ENCODE measurements at places on chromosomes 2 and 18.

GRCh38 chr18:2987876-2988790 is 24.8 kb downstream of the LPIN2 start:
- DNase-seq, result no peak

DNA sequence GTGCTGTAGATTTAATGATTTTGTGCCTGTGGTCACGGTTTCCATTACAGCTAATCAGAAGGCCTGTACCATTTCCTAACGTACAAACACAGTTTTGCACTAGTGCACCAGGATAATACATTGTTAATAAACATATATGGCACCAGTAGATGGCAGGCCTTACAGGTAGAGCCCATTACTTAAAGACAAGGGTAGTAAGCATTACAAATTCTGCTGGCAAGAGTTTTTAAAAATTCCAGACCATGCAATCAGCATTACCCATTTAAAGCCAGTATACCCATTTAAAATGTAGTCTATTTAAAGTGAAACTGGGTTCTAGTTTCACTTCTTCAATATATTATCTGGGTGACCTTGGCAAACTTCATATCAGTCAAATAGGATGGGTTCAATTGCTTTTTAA is 224.2 kb downstream of the NUP35 start:
- DNase-seq, result no peak

DNA sequence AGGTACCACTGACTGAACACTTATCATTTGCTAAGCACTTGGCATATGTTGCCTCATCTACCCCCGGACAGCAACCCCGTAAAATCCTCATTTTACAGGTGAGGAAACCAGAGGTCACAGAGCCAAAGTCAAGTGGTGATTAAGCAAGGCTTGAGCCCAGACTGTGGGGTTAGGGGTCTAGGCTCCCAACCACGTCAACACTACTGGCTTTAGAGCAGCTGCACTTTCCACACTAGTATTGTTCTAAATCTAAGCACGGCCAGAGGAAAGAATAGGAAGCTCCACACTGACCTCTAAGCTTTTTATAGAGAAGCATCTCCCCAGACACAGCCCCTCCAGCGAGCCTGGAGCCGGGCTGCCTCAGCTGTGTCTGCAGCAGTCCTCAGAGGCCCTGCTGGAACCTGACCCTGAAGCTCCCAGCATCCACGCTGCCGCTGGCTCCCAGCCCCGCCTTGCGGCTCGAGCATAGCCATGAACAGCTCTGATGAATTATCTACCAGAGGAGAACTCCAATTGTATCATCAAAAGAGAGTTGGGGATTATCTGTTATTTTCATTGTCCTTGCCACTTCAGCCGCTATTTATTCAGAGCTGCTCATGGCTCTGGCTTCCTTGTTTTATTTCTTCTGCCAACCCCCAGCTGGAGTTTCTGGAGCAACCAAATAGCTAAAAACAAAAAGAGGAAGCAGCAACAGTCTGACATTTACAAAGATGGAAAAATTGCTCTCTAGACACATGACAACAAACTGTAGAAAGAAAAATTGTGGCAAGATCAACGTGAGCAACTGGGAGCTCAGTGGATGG is 62.2 kb upstream of the RTN4 start:
- DNase-seq, result no peak

GRCh38 chr2:224885291-224885690 is 157.0 kb downstream of the DOCK10 start:
- no peak for DNase-seq

DNA sequence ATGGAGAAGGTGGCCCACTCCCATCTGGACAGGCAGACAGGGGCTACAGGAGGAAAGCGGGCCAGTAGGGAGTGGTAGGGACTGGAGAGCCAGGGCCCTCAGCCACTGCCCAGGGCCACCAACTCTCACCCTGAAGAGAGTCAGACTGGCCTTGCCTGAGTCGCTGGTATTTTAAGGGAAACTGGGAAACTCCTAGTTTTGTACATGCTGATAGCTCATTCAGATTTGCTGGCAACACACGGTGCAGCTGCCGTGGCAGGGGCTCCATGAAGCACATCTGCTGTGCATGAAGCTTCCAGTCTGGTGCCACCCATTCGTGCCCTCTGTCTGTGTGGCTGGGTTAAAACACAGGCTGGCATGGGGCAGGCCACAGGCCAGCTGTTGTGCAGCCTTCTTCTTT is 137.3 kb upstream of the GLI2 start:
- DNase-seq, result no peak

- DNase-seq, result no peak
These were observed 157.2 kb downstream of the MIB1 start for GRCh38 chr18:21897811-21898210.

- DNase-seq, result no peak
These were observed 9.0 kb downstream of the TWSG1 start for GRCh38 chr18:9343577-9343976.

DNA sequence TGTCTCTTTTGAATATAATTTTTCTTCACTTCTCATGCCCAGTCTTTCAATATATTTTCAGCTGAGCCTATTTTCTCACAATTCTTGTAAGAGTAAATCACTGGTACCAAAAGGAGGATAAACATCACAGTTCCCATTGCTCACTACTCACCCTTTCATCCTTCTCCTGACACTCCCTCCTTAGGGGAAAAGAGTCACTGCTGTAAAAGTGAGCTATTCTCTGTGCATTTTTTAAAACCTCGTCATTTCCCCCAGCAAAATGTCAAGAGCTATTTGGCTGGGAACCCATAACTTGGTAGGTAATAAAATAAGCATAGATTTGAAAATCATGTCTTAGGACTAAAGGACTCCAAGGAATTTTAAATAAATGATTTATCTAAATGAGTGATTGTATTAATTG is 340.1 kb upstream of the GYPC start:
- no peak for DNase-seq

DNA sequence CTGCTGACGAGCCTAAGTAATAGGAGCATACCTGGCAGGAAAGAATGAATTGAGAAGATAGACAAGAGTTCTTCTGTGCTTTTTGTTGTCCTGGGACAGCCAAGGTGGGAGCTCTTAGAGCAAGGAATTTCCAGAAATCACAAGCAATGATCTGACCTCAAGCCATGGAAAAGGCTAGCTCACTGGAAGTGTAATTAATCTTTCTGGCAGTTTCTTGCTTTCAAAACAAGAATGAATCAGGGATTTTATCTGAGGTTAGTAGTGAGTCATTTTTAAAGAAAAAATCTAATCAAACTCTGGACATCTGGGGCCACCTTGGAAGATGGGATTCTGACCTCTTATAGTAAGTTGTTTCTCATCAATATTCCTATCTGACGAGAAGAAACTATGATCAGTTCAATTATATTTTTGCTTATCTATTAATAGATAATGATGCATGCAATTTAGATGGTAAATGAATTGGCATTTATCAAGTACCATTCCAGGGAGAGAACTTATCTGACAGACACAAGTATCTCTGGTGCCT is 98.0 kb downstream of the ADCYAP1 start:
- no peak for DNase-seq

GRCh38 chr2:120236791-120237190 is 13.6 kb upstream of the TMEM185B start:
- DNase-seq, result no peak

DNA sequence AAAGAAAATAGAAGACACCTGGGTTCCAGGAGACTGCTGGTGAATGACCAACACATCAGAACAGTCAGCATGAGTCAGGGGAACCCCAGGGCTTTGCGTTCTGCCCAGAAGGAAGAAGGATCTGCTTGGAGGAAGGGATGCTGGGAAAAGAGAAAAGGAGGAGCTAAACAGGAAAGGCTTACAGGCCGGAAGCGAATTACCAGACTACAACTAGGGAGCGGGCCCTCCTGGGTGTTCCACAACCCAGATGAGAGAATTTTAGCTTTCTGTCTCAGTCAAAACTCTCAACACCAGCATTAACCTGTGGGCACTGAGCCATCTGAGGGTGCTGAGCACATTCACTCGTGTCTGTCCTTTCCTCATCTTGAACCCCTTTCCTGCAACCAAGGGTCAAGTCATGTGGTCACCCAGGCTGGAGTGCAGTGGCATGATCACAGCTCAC is 19.2 kb downstream of the CDC42EP3 start:
- DNase-seq, result no peak

DNA sequence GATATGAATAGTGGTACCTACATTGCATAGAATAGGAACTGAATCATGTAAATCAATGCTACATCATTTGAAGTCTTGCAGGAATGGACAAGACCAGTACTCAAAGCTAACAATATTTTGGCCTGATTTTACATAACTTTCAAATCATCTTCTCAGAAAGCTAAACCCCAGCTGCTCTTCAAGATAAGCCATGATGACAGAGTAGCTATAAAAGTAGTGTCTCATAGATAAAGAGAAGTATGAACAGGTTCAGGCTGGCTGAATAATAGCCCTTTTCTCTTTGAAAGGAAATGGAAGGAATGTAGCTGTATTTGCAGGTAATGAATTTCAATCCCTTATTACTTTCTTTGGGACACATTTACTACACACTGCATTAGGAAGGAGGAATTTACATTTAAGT is 28.2 kb downstream of the TSPYL6 start:
- no peak for DNase-seq

Data from stimulated activated CD8-positive, alpha-beta memory T cell treated with anti-CD3 and anti-CD28 coated beads, Interleukin-7, amount 100 ng/mL, for 1 hour (primary cell).